ENCODE measurements at places on chromosomes 3 and 15. TPM values are rescaled to one million over a fixed set of nuclear protein-coding genes. Genes with fewer than 3 reads are reported as not detected.
A peak's percentile ranks its signal among the peaks of the same experiment; 100 is the strongest.

The FBXW12 gene
- total RNA-seq = not detected

DNA sequence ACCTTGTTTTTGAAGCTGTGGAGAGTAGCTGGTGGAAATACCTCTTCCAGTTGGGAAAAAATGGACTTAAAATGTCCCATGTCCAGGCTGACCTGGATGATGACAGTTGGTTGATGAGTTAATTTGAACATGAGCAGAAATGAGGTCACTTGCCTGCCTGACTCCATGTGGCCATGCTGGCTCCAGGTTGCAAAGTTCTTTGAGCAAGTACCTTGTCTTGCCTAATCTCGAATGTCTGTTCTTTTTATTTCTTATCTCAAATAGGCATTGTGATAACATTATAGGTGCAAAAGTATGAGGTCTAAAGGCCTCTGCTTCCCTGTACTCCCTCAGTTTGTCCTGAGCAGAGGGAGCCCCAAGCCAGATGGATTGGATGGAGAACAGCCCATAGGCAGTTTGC lies 9.0 kb downstream of the MAPKBP1 start:
- no peak for DNase-seq

The ADCY5 gene
- total RNA-seq = 3.2 TPM

DNA sequence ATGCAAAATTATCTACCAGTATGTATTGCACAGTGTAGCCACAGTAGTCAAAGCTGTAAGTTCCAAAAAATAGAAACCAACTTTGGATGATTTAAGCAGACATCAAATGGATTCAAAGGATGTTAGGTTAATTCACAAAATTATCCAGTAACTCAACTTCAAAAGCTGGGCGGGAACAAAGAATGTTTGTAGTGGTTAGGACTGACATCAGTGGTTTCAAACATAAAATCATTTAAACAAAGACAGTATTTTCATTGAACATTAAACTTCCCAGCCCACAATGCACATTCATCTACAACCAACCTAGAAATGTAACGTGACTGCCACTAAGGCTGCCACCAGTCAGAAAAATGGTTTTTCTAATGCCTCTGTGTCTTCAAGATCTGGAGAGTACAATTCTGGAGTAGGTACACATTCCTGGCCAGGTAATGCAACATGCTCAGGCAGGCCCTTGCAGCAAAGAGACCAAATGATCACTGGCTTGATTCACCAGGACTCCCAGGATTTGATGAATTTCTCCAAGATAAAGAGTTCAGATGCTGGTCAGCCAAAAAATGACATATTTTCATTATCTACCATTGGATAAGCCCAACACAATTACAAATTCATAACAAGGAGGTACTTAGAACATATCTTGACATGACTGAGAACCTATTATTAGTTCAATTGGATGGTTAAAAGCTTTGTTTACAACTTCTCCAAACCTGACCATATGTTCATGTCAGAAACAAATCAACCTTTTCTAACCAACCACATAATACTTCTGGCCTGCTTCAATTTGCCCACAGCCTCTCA lies 189.8 kb upstream of the CNTN4 start:
- peak; percentile 24 for DNase-seq

The ANKRD34C gene
- not detected for total RNA-seq

All from lung (tissue), 17 donors.